Fibroblast of lung (primary cell): ENCODE measurements at places on chromosomes 2 and 18. TPM values are rescaled to one million over a fixed set of nuclear protein-coding genes. Genes with fewer than 3 reads are reported as not detected.
A peak's percentile ranks its signal among the peaks of the same experiment; 100 is the strongest.

Gene SERPINB11
- not detected in 2 replicates for total RNA-seq

Gene CIDEA
- 0.26 and 1.7 TPM in 2 replicates for total RNA-seq

Gene MEP1B
- under 0.01 TPM in 2 replicates for total RNA-seq

Gene HOXD4
- total RNA-seq = not detected in 2 replicates

Gene CRYBA2
- not detected in 2 replicates for total RNA-seq

Gene HOXD10
- total RNA-seq = not detected in 2 replicates

Gene AGXT
- not detected in 2 replicates for total RNA-seq

Gene MC5R
- total RNA-seq = not detected in 2 replicates

Gene ZNF804A
- total RNA-seq = 0.77 and 3.0 TPM in 2 replicates

Gene AFF3
- 0.26 and 0.50 TPM in 2 replicates for total RNA-seq

Gene NEURL3
- not detected in 2 replicates for total RNA-seq

Gene VIT
- 0.17 and 0.77 TPM in 2 replicates for total RNA-seq

Gene SIX3
- not detected in 2 replicates for total RNA-seq

Gene CCDC150
- 3.9 and 5.1 TPM in 2 replicates for total RNA-seq

DNA sequence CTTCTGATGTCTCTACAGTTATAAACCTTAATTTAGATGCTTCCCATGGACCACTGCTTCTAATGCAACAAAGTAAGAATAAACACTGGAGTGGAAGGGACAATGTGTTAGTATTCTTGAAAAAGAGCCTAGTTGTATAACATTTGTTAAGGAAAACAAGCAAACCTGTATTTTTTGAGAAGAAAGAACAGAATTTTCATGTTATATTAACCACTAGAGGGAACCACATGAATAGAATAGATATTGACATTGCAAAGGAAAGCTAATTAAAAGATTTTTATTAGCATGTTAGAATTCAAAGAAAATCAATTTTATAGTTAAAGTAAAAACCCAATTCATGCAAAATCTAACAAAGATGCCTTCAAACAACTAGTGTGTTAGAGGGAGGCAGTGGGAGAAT is 151.2 kb upstream of the BARD1 start:
- DNase-seq = peak; percentile 11

DNA sequence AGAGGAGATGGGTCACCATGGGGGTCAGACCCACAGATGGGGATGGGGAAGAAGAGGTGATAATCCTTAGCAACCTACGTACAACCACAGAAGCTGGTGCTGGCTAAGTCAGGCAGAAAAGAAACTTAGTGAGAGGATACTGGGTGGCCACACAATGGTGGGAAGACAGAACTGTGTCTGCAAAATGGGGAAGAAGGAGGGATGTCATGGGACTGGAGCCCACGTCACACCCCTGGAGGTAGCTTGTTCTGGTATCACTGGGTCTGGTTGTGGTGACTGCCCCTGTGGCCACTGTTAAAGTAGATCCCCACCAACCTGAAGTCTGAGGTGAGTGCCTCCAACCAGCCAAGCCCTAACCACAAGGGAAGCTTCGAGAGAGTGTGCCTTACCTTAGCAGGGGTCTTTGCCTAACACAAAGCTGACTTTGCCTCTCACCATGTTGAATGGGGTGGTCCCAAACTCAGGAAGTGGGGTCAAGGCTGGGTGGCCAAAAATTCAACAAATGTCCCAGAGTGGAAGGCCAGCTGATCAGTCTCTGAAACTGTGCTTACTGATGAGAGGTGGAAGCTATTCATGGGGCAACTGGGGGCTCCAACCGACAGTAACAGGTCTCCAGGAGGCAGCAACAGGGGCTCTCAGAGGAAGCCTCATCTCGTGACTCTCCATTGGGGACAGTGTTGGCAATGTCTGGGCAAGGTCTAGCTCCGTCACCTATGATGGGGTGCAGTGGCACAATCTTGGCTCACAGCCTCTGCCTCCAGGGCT is 64.8 kb upstream of the SLC1A4 start:
- DNase-seq = no peak

DNA sequence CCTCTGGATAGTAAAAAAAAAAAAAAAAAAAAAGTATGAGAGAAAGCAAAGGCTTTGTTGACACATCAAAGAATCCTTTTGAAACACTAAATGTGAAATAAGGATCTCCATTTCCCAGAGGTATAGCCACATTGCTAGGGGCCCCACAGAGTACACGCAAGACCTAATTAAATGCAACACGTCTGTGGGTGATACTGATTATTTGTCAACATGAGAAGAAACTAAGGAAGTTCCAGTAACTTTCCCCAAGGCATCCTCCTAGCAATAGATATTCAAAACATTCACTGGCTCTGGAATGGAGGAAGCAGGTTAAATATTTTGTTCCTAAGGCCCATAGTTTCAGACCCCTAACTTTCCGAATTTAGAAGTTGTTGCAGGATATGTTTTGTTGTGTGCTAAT is 24.6 kb upstream of the EPB41L3 start:
- DNase-seq = no peak

- DNase-seq = no peak
Observed at GRCh38 chr2:53753041-53753440, 14.6 kb upstream of the CHAC2 start.

- DNase-seq = no peak
Observed at GRCh38 chr2:197786010-197786877, 1.1 kb upstream of the BOLL start.

DNA sequence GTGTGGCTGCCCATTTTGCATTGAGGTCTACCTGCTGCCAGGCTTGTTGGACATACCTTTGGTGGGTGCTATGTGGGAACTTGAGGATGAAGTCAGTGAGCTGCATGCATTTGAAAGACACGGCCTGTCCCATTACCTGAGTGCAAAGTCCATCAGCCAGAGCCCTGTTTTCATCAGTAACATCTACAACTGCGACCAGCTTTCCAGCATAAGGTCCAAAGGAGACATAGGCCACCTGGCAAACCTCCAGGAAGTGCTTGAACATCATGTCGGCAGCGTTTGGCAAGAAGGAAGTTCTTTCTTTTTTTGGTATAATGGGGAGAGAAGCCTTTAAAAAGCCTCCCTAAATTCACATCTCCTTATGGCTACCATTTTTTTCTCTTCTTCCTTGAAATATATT is 143.1 kb downstream of the FAM161A start:
- DNase-seq = no peak

DNA sequence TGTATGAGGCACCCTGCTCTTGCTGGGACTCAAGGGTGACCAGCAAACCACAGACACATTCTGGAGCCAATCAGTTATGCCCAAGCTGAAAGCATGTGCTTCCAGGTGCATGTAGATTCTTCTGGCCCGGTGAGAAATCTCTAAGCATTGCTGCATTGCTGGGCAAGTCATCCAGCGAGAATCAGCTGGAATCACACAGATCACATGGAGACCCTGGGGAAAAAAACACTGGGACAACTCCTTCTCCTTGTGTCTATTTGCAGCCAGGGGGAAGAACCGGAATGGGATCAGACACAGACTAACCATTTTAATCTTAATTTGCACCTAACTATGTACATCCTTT is 119.7 kb upstream of the KLF7 start:
- no peak for DNase-seq

- no peak for DNase-seq
Observed at GRCh38 chr2:231680285-231680991, 27.9 kb upstream of the PTMA start.

- DNase-seq = no peak
Observed at GRCh38 chr2:207970826-207971180, 54.5 kb downstream of the PLEKHM3 start.

DNA sequence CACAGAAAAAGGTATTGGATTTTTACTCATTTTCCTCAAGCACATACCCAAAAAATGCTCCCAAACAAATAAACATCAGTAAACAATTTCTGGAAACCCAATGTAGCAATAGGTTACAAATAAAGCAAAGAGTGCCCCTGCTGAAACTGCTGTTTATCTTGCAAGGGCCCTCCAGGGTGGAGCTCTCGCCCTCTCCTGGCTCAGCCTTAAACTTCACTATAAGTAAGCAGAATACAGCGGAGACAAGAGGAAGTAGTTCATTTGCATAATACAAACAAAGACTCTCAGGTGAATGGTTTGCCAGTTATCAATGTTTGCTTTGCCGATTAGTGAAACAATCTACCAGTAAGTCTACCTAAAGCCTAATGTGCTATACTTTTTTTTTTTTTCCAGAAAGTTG is 437.6 kb downstream of the DLGAP1 start:
- no peak for DNase-seq

DNA sequence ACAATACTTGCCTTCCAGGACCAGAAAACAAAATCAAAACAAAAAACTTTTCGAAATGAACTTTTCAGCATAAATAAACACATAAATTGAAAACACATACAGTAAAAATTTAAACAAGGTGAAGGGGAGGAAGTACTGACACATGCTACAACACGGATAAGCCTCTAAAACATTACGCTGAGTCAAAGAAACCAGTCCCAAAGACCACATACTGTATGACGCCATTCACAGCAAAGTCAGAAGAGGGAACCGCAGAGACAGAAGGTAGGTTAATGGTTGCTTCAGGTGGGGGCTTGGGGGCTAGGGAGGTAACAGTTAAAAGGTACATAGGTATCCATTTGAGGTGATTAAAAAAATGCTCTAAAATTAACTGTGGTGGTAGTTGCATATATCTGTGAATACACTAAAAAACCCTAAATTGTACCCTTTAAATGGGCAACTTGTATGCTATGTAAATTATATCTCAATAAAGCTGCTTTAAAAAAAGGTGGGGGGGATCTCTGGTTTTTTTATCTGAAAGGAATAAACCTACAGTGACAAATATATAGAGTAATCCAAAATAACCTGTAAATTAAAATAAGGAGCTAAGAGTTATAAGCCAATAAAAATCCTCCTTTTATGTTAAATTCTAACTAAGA is 7.1 kb downstream of the COX7A2L start:
- no peak for DNase-seq

GRCh38 chr2:182907081-182907830 is 40.8 kb upstream of the FRZB start:
- DNase-seq = peak; percentile 7
